ENCODE measurements at places on chromosomes 11 and 22.

GRCh38 chr22:47056776-47057470, 294.5 kb downstream of the TBC1D22A start:
- no peak for DNase-seq

GRCh38 chr11:126182787-126183445, 28.5 kb downstream of the RPUSD4 start:
- DNase-seq: no peak

DNA sequence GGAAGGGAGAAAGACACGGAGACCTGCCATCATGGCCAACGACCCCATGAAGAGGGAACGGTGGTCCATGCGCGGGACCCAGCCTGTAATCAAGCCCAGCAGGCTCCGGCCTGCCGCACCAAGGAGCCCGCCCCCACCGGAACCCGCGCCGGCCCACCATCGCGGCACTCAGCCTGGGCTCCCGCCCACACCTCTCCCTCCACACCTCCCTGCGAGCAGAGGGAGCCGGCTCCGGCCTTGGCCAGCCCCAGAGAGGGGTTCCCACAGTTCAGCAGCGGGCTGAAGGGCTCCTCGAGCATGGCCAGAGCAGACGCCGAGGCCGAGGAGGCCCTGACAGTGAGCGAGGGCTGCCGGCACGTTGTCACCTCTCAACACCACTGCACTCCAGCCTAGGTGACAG, 1302.8 kb upstream of the CNTN5 start:
- no peak for DNase-seq

GRCh38 chr11:97732011-97732632, 1288.6 kb upstream of the CNTN5 start:
- DNase-seq: no peak

GRCh38 chr22:30434843-30435242, 9.3 kb downstream of the MTFP1 start:
- DNase-seq: no peak

DNA sequence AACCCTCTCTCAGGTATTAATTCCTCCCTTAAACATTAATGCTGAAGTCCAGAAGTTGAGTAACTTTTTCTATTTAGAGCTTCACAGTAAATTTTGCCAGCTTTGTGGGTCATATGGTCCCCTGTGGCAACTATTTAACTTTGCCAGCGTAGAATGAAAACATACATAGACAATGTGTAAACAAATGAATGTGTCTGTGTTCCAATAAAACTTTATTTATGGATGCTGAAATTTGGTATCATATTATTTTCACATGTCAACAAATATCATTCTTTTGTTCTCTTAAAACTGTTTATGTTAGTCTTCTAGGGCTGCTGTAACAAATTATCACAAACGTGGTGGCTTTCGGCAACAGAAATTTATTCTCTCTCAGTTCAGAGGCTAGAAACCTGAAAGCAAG, 85.1 kb downstream of the TMEM135 start:
- DNase-seq: no peak

DNA sequence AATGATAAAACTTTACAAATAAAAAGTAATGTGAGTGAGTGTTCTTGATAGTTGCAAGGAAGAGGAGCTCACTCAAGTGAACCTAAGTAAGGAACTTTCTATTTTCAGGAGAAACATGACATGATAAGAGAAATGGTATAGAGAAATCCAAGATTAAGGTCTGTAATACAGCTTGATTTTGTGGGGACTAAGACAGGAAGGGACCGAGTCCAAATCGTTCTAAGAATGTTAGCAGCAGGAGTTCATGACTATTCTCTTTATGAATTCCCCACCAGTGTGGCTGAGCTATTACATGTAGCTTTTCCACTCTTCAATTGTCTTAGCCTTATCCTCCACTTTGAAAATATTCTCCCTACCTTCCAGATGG, 698.6 kb upstream of the ARHGAP42 start:
- DNase-seq: no peak

DNA sequence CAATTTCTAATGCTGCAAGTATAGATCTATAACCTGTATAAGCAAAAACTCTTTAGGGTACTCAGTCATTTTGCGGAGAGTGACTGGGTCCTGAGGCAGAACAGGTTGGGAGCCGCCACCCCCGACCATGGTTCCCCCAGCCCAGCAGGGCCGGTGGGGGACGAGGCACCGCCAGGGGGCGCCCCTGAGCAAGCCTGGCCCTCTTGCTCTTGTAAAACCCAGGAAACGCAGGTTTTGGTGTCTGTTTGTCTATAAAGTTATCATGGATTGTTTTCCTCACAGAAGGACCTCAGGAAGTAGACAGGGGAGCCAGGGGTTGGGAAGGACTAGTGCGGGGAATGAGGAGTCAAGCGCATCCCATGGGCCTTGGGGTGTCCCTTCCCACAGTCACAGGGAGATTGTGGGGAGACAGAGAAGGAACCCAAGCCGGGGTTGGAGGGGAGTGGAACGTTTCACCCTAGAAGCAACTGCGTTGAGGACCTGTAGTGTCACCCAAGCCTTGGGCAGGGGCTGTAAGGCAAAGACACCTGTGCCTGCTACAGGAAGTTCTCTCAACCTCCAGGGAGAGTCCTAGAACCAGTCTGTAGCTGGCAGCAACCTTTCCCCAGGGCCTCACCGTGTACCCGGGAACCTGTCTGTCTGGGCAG, 26.4 kb downstream of the KCTD17 start:
- peak; percentile 41 for DNase-seq

GRCh38 chr11:67271541-67272284, 5.4 kb downstream of the GRK2 start:
- DNase-seq: peak; percentile 73

GRCh38 chr11:2669634-2670469, 29.9 kb downstream of the KCNQ1OT1 start:
- DNase-seq: no peak

DNA sequence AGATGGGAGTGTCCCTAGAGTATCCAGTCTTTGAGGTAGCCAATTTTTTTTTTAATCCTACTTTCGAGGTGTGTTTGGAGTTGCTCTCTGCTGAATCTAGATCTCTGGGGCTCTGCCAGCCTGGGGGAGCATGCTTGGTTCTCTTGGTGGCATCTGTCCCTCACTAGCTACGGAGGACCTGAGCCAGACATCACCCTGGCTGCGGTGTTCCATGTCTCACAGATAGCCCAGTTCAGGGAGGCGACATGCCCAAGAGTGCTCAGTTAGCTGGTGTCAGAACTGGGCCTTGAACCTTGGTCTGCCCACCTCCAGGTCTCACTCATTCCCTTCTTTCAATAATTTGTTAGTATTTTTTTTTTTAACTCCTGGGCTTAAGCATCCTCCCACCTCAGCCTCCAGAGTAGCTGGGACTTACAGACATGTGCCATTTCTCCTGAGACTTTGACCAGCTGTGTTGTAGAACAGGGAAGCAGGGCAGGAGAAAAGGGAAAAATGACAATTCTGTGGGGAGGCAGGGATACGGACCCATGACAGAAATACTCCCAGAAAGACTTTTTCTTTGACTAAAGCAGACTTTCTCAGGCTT, 621 bp downstream of the HMOX1 start:
- no peak for DNase-seq

Data from T47D (cell line).